Activated CD4-positive, alpha-beta T cell treated with anti-CD3 and anti-CD28 coated beads, Interleukin-2, amount 50 U/mL, for 48 hours (primary cell): ENCODE measurements at places on chromosomes 2 and 18.

- DNase-seq, result no peak
These were observed 240.2 kb downstream of the SH3BP4 start for GRCh38 chr2:235191978-235192377.

- DNase-seq, result peak; percentile 50
These were observed 153.5 kb downstream of the ARHGAP15 start for GRCh38 chr2:143282684-143283083.

- peak; percentile 90 for DNase-seq
These were observed at the start of gene STAT4 for GRCh38 chr2:191150600-191151330. Gene STAT4 (minus strand): TSS chr2:191150994. CDS start chr2:191148203, 2,791 bp downstream.

GRCh38 chr18:79525556-79526467, 130.1 kb downstream of the NFATC1 start:
- no peak for DNase-seq

DNA sequence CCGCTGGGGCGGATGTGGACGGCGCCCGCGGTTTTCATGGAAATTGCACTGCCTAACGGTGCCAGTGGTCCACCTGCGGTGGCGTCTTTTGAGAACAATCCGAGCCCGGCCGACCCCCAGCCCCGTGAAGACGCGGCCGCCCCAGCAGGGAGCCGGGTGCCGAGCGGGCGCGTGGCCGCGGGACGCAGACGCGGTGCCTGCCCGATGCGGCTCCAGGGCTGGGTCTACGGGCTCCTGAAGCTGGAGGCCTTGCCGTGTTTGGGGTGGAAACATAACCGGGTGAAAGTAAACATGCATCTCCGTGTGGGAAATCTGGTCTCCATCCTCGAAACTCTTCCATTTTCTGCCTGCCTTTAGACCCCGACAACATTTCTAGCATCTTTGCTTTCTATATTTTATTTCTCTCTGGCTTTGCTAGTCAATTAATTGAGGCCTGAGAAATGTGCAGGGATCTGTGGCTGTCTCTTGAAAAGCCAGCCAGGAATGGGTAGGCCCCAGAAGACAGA, 572 bp downstream of the INPP4A start:
- DNase-seq, result peak; percentile 32

GRCh38 chr2:163198007-163198406, 359.4 kb upstream of the KCNH7 start:
- DNase-seq, result no peak

- no peak for DNase-seq
These were observed 69.2 kb downstream of the PRELID3A start for GRCh38 chr18:12476955-12477354.
